ENCODE measurements at places on chromosomes 16 and 17.
A peak's percentile ranks its signal among the peaks of the same experiment; 100 is the strongest.

- DNase-seq = peak; percentile 92
Observed at GRCh38 chr17:42311240-42312034, 23.1 kb downstream of the STAT5A start.

DNA sequence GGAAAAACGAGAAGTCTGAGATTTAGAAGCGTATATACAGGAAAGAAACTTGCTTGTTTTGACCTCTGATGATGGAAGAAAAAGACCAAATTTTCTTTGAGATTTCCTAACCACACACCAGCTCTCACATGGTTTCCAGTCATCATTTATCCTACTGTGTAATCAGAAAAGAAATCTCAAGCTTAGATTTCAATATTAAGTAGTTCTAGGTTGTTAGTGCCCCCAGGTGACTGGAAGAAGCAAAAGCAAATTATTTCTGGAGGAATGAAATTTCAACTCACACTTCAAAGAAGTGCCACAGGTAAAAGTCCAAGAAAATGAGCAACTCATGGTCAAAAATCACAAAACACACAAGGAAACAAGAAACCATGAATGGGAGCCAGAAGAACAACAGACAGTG is 51.8 kb upstream of the KDM6B start:
- no peak for DNase-seq

- DNase-seq = peak; percentile 50
Observed at GRCh38 chr17:8109661-8110455, 8.5 kb downstream of the ALOXE3 start.

DNA sequence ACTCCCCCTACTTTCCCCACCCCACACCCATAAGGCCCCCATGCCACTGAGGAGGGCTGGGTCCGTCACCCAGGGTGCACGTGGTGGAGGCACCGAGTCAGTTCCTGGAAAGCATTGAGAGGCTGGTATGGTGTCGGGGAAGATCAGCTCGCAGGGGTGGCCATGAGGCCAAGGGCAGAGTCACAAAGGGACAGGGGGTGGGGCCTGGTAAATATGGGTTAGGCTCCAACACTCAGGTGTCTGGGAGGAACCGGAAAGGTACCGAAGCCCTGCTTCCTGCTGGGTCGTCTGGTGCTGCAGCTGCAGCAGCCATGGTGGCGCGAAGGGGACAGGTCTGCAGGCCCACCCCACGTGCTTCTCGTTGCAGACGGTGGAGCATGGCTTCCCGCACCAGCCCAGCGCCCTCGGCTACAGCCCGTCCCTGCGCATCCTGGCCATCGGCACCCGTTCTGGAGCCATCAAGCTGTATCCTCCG is 30.2 kb downstream of the LLGL2 start:
- no peak for DNase-seq

DNA sequence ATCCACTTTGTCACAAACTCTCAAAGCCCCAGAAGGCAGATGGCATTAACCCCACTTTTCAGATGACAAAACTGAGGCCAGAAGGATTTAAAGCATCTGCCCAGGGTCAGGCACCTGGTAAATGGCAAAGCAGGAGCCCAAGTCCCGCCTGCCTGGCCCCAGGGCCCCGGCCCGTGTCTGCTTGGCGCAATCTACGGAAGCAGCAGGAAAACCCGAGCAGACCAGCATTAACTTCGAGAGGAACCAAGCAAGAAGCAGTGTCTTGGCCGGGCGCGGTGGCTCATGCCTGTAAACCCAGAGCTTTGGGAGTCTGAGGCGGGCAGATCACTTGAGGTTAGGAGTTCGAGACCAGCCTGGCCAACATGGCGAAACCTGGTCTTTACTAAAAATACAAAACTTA is 21.6 kb downstream of the RTN4RL1 start:
- DNase-seq = no peak

DNA sequence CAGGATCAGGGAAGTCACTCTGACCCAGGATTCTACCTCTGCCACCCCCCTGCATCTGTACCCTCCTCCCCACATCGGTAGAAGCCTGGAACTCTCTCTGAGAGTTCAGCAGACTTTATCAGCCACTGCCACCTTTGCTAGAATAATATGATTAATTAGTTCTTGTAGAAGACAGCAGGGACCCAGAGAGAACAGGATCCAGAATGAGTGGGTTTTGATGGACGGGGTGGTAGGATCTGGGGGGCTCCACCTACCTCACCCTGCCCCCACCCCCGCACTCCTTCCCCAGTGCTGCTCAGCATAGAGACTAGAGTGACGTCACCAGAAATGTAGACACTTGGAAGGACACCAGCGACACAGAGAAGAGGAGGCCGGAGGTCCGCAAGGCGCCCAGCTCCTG is 33.5 kb downstream of the ABCC6 start:
- DNase-seq = no peak

DNA sequence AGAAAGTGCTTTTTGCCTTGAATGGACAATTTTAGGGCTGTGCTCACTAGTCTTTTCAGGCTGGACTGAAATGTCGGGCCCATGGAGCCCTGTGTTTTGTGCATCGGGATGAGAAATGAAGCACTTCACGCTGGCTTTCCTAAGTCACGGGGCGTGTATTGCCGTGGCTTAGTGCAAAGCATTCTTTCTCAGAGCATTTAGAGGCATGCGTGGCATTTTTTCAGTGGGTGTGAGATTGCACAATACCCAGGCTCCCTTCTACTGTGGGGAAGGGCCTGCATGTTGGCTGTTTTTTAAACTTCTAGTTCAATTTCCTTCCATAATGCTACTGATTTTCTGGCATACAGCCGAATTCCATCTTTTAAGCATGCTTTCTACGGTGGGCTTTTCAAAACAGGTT is 12.6 kb upstream of the POLR3E start:
- no peak for DNase-seq

DNA sequence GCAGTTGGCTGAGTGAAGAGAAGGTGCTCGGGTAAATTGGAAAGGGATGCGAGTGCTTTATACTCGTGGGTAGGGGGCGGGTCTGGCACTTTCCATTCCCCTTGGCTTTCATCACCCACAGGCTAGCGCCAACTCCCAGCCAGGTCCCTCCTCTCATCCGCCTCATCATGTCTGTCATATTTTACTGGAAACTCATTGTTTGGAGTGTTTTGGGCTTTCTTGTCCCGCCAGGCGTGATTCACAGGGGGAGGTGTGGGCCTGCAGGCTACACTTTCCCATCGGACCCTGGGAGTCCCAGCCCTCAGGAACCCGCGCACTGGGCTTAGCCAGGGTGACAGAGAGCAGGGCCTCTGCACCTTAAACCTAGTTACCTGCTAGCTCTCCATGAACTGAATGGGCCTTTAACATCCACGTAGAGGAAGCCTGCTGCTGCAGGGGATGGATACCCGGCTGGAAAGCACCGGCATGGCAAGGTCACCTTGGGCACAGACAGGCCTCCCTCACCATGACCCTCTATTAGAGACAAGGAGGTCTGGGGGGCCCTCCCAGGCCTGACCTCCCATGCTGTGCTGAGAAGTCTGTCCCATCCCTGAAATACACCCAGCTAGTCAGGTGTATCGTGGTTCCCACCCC is at the start of gene KRT14:
TSS of gene KRT14 (minus strand) at position 33 of the 633 bp plus-strand sequence. CDS start 61 bp downstream, outside the sequence.
- no peak for DNase-seq

DNA sequence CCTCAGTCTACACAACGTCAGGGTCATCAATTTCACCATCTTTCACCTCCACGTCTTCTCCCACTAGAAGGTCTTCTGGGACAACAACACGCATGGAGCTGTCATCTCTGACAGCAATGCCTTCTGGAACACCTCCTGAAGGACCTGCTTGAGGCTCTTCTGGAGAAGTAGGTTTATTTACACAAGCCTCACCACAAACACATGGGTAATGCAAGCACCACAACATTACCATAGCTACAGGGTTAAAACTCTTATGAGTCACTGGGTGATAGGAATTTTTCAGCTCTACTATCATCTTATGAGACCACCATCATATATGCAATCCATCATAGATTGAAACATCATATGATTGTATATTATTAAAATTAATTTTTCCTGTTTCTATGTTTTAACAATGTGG is 215.4 kb downstream of the CHD9NB start:
- no peak for DNase-seq

DNA sequence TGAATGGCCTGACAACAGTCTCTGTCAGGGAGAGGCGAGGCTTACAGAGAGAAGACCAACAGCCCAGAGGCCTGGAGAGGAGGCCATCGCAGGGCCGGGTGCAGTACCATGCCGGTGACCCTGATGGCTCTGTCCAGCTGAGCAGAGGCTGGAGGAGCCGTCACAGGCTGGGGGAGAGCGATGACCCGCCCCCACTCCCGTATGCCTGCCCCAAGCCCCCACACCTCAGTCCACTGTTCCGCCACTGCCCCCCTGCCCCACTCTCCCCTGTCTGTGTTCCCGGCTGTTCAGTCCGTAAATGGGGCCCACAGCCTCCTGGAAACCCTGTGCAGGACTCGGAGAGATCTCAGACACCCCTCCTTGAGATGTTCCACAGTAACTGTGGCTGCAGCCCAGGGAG is 12.8 kb upstream of the FAM83G start:
- no peak for DNase-seq

DNA sequence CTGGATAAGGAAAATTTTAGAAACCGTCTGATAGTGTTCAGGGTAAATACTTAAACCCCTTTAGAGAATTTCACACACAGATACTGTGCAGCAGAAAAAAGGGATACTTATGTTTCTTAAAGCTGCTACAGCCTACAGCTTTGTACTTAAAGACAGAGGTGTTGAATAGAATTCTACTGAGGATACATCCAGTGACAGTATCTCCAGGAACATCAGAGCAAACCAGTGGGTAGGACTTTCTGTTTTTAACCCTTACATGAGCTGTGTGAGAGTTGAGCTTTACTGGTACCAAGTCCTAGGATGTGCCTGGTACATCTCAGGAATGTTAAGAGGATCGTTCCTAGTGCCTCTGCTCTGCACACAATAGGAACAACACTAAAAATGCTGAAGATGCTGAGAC is 191.5 kb downstream of the FTO start:
- no peak for DNase-seq

GRCh38 chr16:66476328-66477027 is 49.4 kb downstream of the BEAN1 start:
- no peak for DNase-seq

- no peak for DNase-seq
Observed at GRCh38 chr17:17139972-17140589, 66.1 kb downstream of the PLD6 start.

DNA sequence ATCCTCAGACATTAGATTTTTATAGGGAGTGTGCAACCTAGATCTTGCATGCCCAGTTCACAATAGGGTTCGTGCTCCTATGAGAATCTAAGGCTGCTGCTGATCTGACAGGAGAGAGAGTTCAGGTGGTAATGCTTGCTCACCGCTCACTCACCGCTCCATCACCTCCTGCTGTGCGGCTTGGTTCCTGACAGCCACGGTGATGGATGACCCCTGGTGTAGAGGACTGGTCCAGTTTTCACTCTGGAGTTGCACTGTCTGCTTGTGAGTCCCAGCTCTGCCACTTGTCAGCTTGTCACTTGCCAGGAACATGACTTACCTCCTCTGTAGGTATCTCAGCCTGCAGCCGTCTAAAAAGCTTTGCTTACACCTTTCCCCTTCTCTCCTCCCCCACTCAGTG is 214.6 kb downstream of the SNX29 start:
- no peak for DNase-seq

DNA sequence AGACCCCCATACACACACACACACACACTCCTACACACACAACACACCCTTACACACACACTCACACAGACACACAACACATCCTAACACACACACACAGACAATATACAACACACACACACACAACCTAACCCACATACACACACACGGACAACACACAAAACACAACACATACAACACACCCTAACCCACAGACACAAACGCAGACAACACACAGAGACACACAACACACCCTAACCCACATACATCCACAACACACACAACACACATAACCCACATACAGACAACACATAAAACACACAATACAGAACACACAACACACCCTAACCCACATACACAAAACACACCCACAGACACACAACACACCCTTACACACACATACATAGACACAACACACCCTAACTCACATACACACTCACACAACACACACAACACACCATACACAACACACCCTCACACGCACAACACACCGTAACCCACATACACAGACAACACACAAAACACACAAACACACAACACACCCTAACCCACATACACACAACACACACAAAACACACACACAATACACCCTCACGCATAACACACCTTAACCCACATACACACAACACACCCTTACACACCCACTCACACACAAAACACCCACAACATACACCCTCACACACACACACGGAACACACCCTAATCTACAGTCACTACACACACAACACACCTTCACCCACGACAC is 4.4 kb downstream of the ASGR1 start:
- DNase-seq = no peak

GRCh38 chr17:2937331-2938003 is 125.9 kb downstream of the OR1D5 start:
- DNase-seq = no peak

GRCh38 chr17:49548506-49549310 is 27.0 kb upstream of the NXPH3 start:
- no peak for DNase-seq

GRCh38 chr17:75316253-75316652 is 27.0 kb upstream of the SLC25A19 start:
- no peak for DNase-seq

GRCh38 chr16:30543067-30543466 is 8.4 kb upstream of the ZNF747 start:
- no peak for DNase-seq

- no peak for DNase-seq
Observed at GRCh38 chr16:2895813-2896212, 12.8 kb downstream of the FLYWCH2 start.

DNA sequence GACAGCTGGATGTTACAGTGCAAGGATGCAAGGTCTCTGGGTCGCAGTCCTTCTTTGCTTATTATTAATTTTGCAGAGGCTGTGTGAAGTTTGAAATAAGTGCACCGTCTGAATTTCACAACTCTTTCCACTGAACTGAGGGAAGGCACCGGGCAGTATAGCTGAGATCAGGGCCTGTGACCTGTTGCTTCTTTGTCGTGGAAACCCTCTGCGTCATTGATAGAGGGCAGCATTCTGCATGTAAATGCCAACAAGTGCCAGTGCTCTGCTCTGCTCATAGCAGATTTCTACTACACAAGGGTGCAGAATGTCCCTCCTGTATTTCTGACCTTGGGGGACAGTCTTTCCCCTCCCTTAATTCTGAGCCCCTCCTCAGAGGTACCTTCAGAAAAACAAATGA is 26.0 kb downstream of the CD300LF start:
- DNase-seq = no peak

GRCh38 chr17:7836596-7837407 is 2.8 kb downstream of the KDM6B start:
- peak; percentile 92 for DNase-seq

GRCh38 chr17:43723697-43724359 is 34.8 kb downstream of the SOST start:
- no peak for DNase-seq

All from right hindlimb (tissue), 1 donor.